ENCODE measurements at places on chromosomes 5 and 9. TPM values are rescaled to one million over a fixed set of nuclear protein-coding genes. Genes with fewer than 3 reads are reported as not detected.

PRUNE2 gene
- 0.38 TPM for total RNA-seq

DNA sequence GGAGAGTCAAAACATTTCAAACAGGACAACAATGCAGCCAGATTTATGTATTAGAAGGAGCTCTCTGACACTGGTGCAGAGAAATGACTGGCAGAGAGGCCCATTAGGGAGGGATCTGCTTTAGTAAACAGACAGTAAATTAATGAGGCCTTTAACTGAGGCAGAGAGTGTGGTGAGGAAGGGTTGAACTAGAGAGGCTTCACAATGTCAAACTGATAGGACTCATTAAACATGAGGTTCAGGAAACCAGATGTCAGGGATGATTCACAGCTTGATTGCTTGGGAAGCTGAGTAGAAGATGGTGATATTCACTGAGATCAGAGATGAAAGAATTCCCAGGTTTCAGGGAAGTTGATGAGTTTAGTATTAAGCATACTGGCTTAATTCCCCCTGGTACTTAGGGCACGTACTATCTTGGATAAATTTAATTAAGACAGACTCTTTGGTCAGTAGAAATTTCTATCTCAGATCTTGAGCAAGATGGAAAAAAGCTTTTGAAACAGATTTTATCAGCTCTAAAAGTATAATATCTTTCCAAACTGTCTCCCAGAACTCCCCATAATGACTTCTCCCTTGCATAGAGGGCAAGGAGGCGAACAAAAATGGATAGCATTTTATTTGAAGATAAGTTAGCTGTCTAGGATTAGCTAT, 8.6 kb upstream of the MUSK start:
- no peak overlapping the region for H3K4me3 ChIP-seq
- no peak for DNase-seq
- no peaks in the 10 kb centered on the region for H3K36me3 ChIP-seq
- H3K27ac ChIP-seq, result no peak overlapping the region
- H3K4me1 ChIP-seq, result no peaks in the 10 kb centered on the region

DNA sequence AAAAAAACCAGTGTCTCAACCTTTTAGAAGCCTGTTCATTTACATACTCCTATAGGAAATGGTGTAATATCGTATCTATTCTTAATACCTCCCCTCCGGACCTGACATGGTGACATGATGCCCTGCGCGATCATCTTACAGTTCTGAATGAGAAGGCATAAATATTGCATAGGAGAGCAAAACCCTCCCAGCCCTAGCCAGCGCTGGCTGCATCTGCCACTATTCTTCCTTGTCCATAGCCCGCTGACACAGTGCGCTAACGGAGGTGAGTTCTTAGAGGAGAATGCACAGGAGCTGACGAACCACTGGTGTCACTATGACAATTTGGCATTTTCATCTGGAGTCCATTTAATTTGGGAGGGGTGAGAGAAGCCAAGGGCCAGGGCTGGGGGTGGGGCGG, 290.1 kb downstream of the EFNA5 start:
- no peaks in the 10 kb centered on the region for H3K27me3 ChIP-seq
- no peak for DNase-seq
- H3K4me3 ChIP-seq, result no peak overlapping the region
- no peaks in the 10 kb centered on the region for H3K4me1 ChIP-seq
- H3K36me3 ChIP-seq, result no peaks in the 10 kb centered on the region

DNA sequence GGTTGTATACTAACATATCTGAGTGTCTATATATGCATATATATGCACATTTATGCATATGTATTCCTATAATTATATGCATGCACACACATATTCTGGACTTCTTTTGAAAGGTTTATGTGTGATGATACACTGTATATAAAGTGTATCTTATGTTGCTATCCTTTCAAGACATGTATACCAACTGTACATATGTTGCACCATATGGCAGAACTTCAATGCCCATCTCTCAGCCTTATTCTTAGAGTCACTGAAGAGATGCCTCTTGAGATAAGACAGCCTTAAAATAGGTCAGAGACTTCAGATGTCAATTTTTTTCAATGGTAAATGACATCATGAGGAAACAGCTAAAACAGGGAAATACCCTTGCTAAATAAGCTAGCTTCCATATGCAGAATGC, 461.4 kb downstream of the SPATA31D1 start:
- no peaks in the 10 kb centered on the region for H3K36me3 ChIP-seq
- DNase-seq, result no peak
- no peak overlapping the region for H3K4me3 ChIP-seq

GRCh38 chr5:112479418-112479817, 60.3 kb upstream of the EPB41L4A start:
- H3K36me3 ChIP-seq, result no peaks in the 10 kb centered on the region
- peaks cover 4% of the 10 kb centered on the region for H3K27me3 ChIP-seq
- H3K27ac ChIP-seq, result no peak overlapping the region
- H3K4me3 ChIP-seq, result no peak overlapping the region
